Stimulated activated CD4-positive, alpha-beta T cell treated with anti-CD3 and anti-CD28 coated beads, Interleukin-12 subunit alpha, Interleukin-12 subunit beta, amount 100 ng/mL, for 4 hours (primary cell): ENCODE measurements at places on chromosomes 3 and 15.

DNA sequence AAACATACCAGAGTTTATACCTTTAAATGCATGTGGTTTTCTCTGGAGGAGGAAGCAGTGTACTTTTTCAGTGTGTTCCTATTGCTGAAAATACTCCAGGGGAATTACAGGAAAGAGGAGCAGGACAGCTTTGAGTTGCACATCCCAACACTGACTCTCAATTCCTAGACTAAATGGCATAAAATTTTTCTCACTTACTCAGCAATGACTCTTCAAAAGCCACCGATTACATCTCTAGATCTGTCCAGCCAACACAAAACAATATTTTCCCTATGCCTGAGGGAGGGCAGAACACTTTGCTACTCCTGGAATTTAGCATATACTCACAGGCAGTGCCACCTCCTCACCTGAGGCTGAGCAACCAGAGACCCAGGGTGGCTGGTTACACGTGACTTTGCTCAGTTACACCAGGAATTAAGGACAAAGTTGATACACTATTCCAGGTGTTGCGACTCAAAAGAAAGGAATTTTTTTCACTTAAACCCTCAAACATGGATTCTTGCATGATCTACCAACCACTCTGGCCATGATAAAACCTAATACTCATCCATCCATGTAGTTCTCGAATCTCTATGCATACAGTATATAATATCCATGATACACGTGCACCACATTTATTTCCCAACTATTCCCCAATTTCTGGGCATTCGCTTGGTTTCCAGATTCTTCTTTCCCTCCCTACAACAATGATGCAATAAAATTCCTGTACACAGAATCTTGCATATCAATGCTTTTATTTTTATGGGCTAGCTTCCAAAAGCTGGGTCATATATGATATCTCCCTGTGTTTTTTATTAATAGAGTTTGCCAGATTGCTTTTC is 194.6 kb downstream of the THRB start:
- DNase-seq: no peak

- DNase-seq: peak; percentile 73
Measured at GRCh38 chr15:56243163-56244037, at the start of gene RFX7. TSS of gene RFX7 (minus strand) at chr15:56243879. CDS start at chr15:56243285, 594 bp downstream.

DNA sequence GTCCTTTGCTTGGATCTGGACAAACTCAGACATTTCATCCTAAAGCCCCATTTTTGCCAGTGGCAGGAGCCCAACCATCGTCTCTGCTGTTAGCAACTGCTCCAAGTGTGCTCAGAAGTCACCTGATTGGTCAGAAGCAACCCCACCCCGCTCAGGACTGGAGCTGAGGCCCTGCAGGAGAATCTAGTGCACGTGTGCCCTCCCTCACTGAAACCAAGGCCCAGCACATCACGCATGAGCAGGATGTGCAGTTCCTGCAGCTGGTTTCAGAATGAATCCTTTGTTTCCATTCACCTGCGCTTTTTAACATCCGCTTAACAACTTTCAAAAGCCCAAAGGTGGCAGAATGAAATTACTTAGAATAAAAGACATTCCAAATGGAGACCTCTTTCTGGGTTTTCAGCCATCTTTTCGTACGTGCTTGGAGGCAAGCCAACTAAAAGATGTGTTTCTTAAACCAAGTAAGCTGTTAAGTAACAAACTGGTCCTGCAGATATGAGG is 81.2 kb downstream of the SRGAP3 start:
- DNase-seq: peak; percentile 56

DNA sequence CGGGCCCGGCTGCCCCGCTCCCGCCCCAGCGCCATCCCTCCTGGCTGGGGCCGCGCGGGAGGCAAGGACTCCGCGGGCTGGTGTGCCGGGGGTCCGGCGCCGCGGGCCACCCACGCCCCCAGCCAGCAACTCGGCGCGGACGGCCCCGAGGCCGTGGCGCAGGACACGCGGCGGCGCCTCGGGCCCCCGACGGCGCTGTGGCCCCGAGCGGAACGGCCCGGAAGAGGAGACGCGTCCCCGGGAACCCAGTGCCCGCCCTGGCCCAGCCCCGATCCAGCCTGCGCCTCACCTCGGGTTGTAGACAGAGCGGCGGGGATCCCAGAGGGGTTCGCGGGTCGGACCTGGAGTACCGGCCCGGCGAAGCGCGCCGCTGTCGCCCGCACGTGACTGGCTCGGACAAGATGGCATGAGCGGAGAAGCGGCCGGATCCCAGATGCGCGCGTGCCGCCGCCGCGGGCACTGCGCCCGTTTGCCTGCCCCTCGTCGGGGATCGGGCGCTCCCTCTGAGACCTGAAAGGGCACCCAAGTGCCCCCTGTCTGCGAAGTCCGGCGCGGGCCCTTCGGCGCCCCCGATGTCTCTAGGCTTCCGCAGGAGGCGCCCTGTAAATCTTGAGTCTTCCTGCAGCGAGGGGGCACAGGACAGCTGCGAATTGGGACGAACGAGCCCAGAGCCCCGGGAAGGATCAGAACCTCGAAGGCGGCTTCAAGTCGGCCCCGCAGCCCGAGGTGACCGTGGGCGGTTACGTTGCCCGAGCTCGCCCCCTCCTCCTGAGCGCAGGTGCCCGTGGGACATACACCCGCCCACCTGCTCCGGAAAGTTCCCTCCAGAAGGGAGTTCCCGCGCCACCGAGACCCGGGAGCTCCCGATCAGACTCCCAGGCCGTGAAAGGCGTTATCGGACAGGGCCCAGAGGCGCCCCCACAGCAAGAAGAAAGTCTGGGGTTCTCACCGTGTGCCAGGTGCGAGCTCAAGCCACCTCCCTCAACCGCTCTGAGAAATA is 598 bp upstream of the SFMBT1 start:
- peak; percentile 47 for DNase-seq

DNA sequence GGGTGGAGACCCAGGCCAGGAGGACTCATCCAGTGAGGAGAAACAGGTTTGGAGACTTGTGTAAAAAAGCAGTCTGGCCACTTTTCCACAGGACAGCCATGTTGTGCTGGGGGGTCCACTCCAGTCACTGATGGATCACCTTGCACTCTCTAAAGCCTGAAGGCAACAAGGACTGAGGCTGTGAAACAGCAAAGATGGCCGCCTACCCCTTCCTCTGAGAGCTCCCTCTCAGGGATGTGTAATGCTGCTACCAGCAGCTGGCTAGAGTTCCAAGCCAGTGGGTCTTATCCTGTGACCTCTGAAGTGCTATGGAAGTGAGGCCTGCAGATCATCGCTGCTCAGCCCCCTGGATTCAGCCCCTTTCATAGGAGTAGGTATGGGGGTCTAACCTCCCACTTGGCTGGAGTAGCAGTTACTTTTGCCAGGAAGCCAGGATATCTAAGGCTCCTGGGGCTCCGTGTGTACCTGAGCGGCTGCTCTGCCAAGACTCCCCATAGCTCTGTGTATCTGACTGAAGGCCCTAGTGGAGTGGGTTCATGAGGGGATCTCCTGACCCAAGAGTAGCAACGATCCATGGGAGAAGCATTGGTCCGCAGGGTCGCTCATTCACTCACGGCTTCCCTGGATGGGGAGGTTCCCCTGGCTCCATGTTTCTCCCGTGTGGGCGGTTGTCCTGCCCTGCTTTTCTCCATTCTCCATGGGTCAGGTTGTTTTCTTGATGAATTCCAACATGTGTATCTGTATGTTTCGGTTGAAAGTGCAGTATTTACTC is 69.9 kb upstream of the TNFSF10 start:
- DNase-seq: no peak
